Astrocyte of the cerebellum (primary cell): ENCODE measurements at places on chromosomes 4 and X.

GRCh38 chr4:147834480-147834879, 102.6 kb downstream of the ARHGAP10 start:
- DNase-seq: no peak

- DNase-seq: no peak
Observed at GRCh38 chrX:103663981-103664762, 22.3 kb downstream of the MORF4L2 start.

- DNase-seq: no peak
Observed at GRCh38 chr4:140152013-140152703, 1.8 kb downstream of the MAML3 start.

- DNase-seq: no peak
Observed at GRCh38 chrX:42680666-42681065, 97.3 kb downstream of the PPP1R2C start.

- peak; percentile 54 for DNase-seq
Observed at GRCh38 chr4:168574581-168575295, 77.9 kb downstream of the PALLD start.

GRCh38 chr4:113384600-113384999, 335.1 kb downstream of the ANK2 start:
- no peak for DNase-seq

GRCh38 chrX:14922437-14922836, 49.2 kb downstream of the MOSPD2 start:
- DNase-seq: peak; percentile 41

DNA sequence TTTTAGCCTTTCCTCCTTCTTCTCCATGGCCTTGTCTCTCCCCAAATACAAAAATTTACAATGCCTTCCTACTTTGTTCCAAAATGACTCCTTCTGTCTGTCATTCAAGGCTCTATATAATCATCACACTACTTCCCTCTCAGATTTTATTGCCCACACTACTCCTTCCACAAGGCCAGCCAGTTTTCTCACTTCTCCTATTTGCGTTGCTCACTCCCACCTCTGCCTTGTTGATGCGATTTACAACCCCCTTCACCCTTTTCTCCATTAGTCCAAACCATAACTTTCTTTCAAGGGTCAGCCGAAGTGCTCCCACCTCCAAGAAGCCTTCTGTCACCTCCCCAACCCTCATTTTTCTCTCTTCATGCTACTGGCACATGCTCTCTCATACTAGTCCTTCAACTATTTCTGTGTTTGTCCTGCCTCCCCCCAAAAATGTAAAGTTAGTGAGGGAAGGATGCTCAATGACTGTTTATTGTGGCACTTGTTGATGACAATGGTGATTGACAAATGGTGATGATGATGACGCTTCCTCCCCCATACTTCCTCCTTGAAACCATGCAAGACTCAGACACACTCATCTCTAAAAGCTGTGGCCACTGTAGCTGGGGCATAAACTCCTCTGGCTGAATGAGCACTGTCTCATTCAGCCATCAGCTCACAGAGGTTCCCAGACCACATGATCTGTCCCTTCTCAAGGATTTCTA, 2.7 kb upstream of the XKRX start:
- no peak for DNase-seq

- no peak for DNase-seq
Observed at GRCh38 chr4:107935246-107935645, 3.9 kb downstream of the CYP2U1 start.

GRCh38 chr4:99722006-99722405, 64.4 kb upstream of the C4orf54 start:
- DNase-seq: no peak

- no peak for DNase-seq
Observed at GRCh38 chrX:101203761-101204351, 15.7 kb upstream of the DRP2 start.

DNA sequence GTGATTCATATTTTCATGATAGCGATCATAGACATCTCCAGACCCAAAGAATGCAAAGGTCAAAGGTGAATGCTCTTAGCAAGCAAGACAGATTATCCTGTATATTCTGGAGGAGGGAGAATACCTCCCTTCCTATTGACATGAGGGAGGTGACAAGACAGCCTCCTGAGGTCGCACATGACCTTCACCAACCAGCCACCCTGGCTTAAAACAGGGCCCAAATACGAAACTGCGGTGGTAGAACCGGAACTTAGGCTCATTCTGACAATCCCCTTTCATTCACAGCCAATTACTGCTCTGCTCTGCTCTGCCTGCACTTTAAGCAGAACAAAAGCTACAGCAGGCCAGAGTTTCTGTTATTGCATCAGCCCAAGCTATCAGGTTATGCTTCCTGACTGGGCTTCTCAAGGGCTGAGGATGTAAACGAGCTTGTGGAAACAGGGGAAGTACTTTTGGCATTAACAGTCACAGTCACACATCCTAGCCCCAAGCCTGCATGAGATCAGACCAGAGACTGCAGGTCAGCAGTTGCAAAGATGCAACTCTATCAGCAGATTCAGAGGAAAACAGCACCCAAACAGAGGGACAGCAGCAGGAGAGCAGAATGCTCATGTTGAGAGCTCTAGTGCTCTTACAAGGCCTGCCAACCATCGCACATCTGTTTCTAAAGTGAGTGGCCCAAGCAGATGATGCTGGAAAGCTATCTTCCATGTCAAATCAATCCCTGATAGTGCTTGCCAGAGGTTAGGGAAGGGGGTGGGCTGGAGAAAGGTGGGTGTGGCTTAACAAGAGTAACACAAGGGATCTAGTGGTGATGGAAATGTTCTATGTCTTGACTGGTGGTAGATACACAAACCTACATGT, 51.3 kb upstream of the MAP3K15 start:
- no peak for DNase-seq

DNA sequence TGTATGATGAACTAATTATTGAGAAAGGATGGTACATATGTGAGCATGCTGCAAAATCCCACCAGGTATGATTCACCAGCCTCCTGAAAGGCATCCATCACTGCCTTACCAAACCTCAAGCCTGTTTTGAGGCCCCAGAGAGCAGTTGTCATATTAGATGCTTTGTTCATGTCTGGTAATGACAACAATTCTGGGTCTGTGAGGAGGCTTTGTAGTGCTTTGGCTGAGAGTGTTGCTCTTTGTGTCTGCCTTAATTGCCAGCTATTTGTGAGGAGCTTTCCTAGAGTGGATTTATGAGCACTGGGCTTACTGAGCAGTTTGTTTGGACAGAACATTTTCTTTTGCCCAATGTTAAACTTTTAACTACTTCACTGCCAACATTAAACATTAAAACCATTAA, 69.2 kb downstream of the HEPH start:
- no peak for DNase-seq

DNA sequence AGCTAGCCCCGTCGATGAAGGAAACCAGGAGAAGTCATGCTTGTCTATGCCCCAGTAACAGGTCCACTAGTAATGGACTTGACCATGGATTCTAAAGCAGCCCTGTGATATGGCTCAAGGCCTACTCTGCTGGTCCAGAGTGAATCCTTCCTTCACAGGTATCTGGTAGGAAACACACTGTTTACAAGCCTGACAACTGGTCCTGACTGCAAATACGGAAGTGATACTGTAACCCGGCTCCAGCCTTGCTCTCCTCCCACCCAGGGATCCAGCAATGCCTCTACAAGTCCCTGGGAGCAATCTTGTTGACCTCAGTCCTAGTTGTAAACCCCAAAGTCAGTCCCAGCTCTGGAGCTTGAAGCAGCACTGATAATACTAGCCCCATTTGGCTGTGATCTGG, 239.2 kb upstream of the GRID2 start:
- DNase-seq: no peak

DNA sequence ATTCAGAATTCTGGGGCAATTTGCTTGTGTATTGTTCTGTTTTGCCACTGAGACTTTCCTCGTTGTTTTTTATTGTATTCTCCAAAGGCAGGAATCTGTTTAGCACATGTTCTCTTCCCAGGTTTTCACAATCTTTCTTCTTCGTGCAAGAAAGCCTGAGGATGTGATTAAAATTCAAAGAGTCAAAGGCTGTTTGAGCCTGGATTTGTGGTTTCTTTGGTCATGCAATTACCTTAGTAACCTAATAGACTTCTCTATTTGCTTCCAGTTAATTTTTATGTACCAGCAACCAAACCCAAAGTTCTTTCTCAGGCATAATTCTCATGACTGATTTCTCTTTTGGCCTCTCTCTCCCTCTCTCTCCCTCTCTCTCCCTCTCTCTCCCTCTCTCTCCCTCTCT, 1420.1 kb upstream of the TENM3 start:
- DNase-seq: peak; percentile 64

GRCh38 chr4:27662426-27662825, 801.8 kb downstream of the STIM2 start:
- no peak for DNase-seq

DNA sequence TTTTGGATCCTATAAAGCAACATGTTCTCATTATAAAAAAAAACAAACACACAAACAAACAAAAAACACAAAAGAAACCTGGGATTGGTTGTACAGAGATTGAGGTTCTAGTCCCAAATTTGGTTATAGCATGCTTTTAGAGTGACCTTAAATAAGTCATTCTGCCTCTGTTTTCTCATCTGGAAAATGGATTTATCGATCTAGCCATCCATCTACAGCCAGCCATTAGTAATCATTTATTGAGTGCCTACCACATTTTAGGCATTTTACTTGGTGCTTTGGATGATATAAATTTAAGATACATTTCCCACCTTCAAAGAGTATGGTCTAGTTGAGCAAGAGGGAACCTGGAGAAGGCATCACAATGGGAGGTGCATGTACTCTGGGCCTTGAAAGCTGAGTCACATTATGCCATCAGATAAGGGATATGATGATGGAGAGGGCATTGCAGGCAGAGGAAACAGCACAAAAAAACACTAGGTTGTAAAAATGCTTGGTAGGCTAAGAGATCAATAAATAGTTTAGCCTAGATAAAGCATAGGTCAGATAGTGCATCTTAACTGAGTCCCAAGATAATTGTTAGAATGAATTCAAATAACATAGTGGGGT, 91.4 kb downstream of the HEPH start:
- DNase-seq: no peak

- DNase-seq: no peak
Observed at GRCh38 chr4:72568959-72569718, at the start of gene ADAMTS3. ADAMTS3 (minus strand) TSS chr4:72569221; CDS start chr4:72568762, 459 bp downstream.

DNA sequence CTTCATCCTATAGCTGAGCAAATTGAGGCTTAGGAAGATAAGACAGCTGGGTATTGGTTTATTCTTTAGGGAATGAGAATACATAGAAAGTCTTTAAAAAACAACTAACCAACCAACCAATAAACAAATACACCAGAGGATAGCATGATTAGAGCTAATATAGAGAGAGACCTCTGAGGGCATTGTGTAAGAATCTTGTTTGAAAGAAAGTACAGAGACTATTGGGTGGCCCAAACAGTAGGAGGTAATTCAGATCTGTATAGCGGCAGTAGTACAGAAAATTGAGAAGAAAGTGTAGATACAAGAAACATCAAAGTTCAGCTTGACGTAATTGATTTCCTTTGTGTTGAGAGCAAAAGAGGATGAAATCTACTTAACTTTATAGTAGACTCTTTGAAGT, 1951.0 kb upstream of the ADGRL3 start:
- DNase-seq: no peak

GRCh38 chr4:94976371-94977011, 218.7 kb downstream of the BMPR1B start:
- peak; percentile 78 for DNase-seq

GRCh38 chr4:156247470-156247869, 293.8 kb upstream of the CTSO start:
- DNase-seq: no peak

- DNase-seq: no peak
Observed at GRCh38 chrX:10090319-10090718, 66.5 kb upstream of the CLCN4 start.

DNA sequence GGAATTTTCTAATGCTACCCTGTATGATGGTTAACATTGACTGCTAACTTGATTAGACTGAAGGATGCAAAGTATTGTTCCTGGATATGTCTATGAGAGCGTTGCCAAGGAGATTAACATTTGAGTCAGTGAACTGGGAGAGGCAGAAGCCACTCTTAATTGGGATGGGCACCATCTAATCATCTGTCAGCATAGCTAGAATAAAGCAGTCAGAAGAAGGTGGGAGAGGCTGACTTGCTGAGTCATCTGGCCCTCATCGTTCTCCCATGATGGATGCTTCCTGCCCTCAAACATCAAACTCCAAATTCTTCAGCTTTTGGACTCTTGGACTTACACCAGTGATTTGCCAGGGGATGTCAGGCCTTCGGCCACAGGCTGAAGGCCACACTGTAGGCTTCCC, 878.5 kb downstream of the PCDH7 start:
- no peak for DNase-seq

DNA sequence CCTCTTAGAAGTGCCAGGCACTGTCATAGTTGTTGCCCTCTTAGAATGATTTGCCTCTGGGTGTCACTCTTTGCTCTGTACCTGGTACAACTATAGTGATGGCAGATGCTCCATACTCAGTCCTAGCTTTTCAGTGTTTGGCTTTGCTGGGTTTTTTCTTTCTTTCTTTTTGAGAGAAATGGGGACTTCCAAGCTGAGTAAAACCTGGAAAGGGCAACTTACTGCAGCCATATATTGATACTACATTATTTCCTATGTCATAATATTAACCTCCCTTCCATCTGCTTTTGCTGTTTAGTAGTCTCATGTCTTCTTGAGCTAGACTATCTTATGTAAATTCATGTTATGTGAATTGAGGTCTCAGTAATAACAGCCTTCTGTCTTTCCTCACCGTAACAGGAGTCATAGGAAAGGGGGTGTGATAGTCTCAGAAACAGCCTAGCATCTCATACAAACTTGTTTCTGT, 49.0 kb downstream of the NIPAL1 start:
- no peak for DNase-seq

DNA sequence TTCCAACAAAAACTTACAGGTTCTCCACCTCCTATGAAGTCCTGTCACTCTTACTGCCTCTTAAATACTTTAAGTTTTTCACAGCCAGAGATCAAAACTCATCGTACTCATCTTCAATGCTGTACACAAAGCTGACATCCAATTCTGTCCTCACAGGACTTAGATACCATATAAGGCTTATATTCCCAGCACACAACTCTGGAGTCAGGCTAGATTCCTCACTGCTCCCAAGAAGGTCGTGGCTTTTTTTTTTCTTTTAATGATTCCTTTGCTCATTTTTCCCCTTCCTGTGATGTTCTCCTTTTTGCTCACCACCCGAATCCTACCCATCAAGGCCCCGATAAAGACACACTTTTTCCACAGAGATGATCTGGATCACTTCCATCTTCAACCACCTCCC, 914 bp downstream of the TRAPPC2 start:
- DNase-seq: no peak

DNA sequence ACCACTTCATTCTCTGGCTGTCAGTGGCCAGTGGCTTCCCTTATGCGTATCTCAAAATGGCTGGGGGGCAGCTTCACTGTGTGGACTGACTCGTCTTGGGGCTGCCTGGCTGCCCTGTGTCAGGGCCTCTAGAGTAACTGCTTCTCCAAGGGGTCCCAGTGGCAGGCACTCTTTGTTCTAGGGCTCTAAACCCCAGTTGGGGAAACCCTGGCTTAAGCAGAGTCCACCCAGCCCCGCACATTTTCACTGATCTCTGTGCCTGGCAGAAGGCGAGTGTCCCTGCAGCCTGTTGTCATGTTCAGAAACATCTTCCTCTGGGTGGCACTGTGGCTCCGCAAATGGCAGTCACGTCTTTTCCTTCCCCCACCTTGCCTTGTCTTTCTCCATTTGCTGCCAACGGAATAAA, 59.7 kb downstream of the NBDY start:
- no peak for DNase-seq
